ENCODE measurements at places on chromosomes 4 and X.

GRCh38 chr4:129046055-129046959 is 47.0 kb downstream of the SCLT1 start:
- no peaks in the 10 kb centered on the region for H3K27me3 ChIP-seq
- no peak overlapping the region for H3K4me3 ChIP-seq
- no peaks in the 10 kb centered on the region for H3K4me1 ChIP-seq
- no peaks in the 10 kb centered on the region for H3K36me3 ChIP-seq

DNA sequence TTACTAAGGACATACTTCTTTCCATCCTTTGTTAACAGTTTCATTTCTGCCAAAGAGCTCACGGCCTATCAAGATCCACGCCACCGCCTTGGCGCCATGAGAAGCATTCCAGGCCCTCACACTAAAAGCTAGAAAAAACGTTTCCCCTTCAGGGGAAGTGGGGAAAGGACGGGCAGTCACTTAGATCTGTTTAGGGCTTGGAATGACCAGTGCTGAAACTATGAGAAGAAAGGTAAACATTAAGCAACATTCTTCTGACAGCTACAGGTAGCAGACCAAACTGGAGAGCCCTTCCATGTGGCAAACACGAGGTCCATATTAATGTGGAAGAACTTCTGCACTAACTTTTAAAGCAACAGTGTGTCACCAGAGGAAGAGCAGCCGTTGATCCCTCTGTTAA is 146.7 kb downstream of the SH3KBP1 start:
- H3K4me1 ChIP-seq: no peaks in the 10 kb centered on the region
- H3K36me3 ChIP-seq: no peaks in the 10 kb centered on the region
- H3K27ac ChIP-seq: no peak overlapping the region
- no peak overlapping the region for H3K4me3 ChIP-seq
- DNase-seq: no peak

GRCh38 chr4:118935819-118936218 is 47.2 kb downstream of the SYNPO2 start:
- H3K36me3 ChIP-seq: no peaks in the 10 kb centered on the region
- no peak overlapping the region for H3K27ac ChIP-seq
- H3K4me1 ChIP-seq: peaks cover 5% of the 10 kb centered on the region
- no peaks in the 10 kb centered on the region for H3K27me3 ChIP-seq
- no peak overlapping the region for H3K4me3 ChIP-seq
- no peak for DNase-seq

- DNase-seq: no peak
- no peak overlapping the region for H3K27ac ChIP-seq
- no peaks in the 10 kb centered on the region for H3K4me1 ChIP-seq
- H3K27me3 ChIP-seq: no peaks in the 10 kb centered on the region
- H3K36me3 ChIP-seq: no peaks in the 10 kb centered on the region
Measured at GRCh38 chrX:115906276-115906675, 264.3 kb upstream of the AGTR2 start.

DNA sequence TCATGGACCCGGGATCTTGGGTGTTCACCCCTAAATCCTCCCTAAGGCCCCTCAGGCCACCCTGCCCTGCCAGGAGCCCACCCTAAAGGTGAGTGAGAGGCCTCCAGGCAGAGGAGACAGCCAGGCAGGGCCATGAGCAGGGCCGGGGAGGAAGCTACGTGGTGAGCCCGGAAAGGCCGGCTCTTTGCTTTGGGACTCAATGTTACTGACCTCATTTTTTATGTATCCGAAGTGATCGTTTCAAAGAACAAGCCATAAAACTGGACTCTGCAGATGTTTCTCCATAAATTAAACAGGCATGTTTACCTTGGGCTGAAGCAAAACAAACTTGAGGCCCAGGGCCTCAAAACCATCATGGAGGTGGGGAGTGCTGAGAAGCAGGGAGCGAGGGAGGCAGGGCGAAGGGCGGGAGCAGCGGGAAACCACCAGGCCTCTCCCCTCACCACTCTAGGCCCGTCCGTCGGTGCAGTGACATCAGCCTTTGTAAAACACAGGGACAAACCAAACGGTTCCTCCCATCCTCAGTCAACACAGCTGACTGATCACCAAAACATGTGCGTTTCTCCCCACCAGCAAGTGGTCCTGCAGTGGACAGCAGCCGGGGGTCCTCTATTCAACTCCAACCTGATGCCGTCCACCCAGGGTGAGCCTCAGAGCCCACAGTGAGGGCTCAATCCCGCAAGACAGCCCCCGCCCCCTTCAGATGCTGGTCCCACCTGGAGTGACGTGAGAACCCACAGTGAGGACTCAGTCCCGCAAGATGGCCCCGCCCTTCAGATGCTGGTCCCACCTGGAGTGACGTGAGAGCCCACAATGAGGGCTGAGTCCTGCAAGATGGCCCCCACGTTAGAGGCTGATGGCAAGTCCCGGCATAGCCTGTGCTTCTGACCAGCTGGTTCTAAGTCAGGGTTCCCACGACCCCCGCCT is 102.9 kb upstream of the LRPAP1 start:
- H3K27me3 ChIP-seq: no peaks in the 10 kb centered on the region
- H3K36me3 ChIP-seq: no peaks in the 10 kb centered on the region
- no peak overlapping the region for H3K27ac ChIP-seq
- no peaks in the 10 kb centered on the region for H3K4me1 ChIP-seq

DNA sequence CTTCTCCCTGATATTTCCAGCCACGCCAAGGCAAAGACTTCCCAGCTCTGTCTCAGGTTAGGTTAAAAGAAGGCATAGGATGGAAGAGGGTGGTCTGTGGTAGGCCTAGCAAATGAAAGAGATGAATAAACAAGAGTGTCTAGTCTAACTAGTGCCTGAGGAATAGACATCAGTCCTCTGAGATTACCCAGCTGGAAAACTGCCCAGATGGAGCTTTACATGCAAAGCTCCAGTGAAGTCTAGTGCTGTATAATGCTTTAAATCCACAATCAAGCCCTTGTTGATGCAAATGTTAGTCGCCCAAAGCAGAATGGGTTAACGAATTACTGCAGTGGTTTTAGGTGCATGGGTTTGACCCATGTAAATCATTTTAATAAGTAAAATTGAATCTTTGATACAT is 24.8 kb upstream of the GUCY1B1 start:
- no peaks in the 10 kb centered on the region for H3K36me3 ChIP-seq
- DNase-seq: no peak
- H3K4me1 ChIP-seq: no peaks in the 10 kb centered on the region
- H3K27ac ChIP-seq: no peak overlapping the region
- no peak overlapping the region for H3K4me3 ChIP-seq
- no peaks in the 10 kb centered on the region for H3K27me3 ChIP-seq

DNA sequence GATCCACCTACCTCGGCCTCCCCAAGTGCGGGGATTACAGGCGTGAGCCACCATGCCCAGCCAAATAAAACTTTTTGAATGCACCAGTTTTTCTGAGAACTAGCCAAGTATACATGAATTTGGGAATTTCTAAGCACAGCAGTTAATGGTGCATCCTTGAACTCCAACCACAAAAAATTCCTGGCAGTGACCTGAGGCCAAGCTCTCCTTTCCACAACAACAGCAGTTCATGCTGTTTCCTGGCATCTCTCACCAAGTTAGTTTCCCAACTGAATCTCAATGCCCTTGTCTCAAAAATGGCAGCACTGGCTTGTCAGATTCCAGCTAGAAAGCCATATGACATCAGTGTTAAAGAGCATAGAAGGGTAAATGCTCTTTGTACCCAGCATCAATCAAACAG is 15.9 kb upstream of the XKRX start:
- H3K36me3 ChIP-seq: no peaks in the 10 kb centered on the region
- H3K4me3 ChIP-seq: no peak overlapping the region
- DNase-seq: no peak
- H3K27ac ChIP-seq: no peak overlapping the region
- H3K27me3 ChIP-seq: no peaks in the 10 kb centered on the region

GRCh38 chr4:129550281-129550785 is 454.4 kb downstream of the C4orf33 start:
- H3K4me1 ChIP-seq: no peaks in the 10 kb centered on the region
- no peak for DNase-seq
- no peaks in the 10 kb centered on the region for H3K36me3 ChIP-seq
- no peak overlapping the region for H3K27ac ChIP-seq
- H3K4me3 ChIP-seq: no peak overlapping the region

- no peaks in the 10 kb centered on the region for H3K4me1 ChIP-seq
- DNase-seq: no peak
- H3K4me3 ChIP-seq: no peak overlapping the region
- H3K27ac ChIP-seq: no peak overlapping the region
- no peaks in the 10 kb centered on the region for H3K27me3 ChIP-seq
- H3K36me3 ChIP-seq: peaks cover 53% of the 10 kb centered on the region
Measured at GRCh38 chr4:84678976-84679744, 96.2 kb downstream of the CDS1 start.

DNA sequence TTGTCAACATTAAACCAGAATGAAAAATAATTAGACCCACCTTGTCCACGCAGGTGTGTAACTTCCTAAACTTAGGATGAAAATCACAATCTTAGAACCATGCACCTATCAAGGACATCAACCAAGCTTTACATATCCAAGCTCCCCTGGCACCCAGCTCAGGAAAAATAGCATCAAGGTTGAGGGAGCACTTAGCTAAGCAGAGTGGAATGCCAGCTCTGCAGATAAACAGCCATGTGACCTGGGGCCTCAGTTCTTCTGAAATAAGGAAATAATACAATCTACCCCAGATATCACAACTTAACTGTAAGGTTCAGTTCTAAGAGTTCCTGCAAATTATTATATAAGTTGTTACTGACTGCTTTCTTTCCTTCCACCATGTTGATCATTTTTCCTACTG is 64.7 kb downstream of the DHX15 start:
- H3K27ac ChIP-seq: no peak overlapping the region
- peaks cover 34% of the 10 kb centered on the region for H3K36me3 ChIP-seq
- no peaks in the 10 kb centered on the region for H3K27me3 ChIP-seq

DNA sequence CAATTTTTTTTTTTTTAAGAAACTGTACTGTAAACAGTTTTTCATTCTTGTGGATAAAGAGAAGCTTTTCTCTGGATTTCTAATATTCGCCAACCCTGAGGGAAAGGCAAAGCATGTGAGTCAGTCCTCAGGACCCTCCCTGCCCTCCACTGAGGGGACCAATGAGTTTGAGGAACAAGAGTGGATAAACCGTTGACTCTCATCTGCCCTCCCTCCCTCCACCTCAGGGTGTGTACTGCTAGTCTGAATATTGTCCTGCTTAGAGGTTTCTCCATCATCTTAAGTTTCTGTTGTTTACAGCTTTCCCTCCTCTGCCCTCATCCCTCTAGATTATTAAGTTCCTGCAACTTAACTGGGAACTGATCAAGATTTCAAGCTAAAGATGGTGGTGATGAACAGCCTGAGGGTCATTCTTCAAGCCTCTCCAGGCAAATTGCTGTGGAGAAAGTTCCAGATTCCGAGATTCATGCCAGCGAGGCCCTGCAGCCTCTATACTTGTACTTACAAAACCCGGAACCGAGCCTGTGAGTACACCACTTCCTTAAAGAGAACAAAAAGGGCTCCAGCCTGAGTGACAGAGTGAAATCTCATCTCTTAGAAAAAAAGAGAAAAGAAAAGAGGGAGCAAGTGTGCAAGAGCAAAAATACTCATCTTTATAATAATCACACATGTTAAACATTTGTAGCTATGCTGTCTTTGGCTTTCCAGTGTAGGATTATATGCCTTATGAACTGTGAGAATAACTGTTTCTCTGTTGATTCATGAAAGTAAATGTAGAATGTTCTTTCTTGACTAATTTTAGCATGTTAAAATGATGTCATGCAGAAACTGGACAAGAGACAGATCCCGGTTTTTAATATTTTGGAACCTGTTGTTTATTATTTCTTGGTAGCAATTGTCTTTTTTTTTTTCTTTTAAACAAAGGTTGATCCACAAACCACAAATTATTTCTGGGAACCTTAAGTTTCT is 11.9 kb downstream of the CA5B start:
- peaks cover 2% of the 10 kb centered on the region for H3K4me1 ChIP-seq
- H3K27ac ChIP-seq: no peak overlapping the region
- H3K36me3 ChIP-seq: no peaks in the 10 kb centered on the region
- no peaks in the 10 kb centered on the region for H3K27me3 ChIP-seq

- H3K4me1 ChIP-seq: no peaks in the 10 kb centered on the region
- no peaks in the 10 kb centered on the region for H3K27me3 ChIP-seq
- no peak overlapping the region for H3K4me3 ChIP-seq
- no peak for DNase-seq
Measured at GRCh38 chr4:151641167-151641566, 119.6 kb downstream of the GATB start.

DNA sequence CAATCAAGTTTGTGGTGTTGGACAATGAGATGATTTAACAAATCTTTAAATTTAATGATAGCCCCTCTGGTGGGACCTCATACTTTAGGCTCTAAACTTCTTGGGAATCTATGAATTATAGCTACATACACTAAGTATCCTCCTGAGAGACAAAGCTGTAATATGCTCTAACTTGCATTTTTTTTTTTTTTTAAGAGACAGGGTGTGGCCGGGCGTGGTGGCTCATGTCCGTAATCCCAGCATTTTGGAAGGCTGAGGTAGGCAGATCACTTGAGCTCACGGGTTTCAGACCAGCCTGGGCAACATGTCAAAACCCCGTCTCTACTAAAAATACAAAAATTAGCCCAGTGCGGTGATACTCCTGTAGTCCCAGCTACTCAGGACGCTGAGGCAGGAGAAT is 23.3 kb upstream of the COQ2 start:
- no peaks in the 10 kb centered on the region for H3K27me3 ChIP-seq
- H3K27ac ChIP-seq: no peak overlapping the region
- no peak for DNase-seq
- H3K4me3 ChIP-seq: no peak overlapping the region

Data from H1 (cell line).